ENCODE measurements at places on chromosomes 16 and 17.

DNA sequence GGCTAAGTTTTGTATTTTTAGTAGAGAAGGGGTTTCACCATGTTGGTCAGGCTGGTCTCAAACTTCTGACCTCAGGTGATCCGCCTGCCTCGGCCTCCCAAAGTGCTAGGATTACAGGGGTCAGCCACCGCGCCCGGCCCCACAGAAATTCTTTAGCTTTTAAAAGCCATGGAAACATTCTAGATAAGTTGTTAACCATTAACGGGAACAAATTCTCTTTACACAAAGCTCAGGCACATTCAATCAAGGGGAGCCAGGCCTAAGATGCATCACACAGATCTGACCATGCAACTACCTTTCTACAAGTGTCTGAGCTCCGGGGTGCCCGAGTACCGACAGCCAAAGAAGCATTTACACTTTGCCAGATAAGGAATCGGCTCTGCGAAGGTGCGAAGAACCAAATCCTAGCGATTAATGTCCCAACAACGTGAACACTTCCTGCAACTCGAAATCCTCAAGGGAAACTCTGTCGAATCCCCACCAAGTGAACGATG lies 1.0 kb downstream of the EMC8 start:
- H3K27ac ChIP-seq, result no peak overlapping the region
- no peaks in the 10 kb centered on the region for H3K36me3 ChIP-seq
- H3K4me3 ChIP-seq, result peak overlapping the region; percentile 68
- no peaks in the 10 kb centered on the region for H3K27me3 ChIP-seq
- no peaks in the 10 kb centered on the region for H3K4me1 ChIP-seq

DNA sequence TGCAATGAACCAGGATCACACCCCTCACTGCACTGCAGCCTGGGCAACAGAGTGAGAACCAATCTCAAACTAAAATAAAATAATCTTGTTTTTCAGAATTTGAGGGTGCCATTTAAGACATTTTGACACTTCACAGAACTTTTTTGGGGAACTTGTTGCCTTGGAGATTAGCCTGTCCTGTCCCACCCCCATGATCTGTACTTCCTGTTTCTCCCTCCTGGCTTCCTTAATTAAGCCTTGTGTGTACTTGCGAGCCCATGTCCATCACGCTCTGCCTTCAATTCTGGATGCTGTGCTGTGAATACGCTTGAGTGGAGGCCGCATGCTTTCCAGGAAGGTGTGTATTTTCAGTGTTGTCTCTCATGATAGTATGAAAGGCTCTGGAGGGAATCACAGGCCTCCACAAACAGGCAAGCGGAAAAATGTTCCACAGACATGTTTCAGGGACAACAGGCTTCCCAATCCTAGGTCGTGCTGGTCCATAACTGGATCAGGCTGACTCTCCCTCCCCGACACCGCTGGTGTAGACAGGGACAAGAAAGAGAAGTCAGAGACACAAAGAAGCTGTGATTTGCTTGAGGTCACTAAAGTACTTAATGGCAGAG lies 56.9 kb downstream of the NOS2 start:
- DNase-seq, result no peak
- H3K36me3 ChIP-seq, result no peaks in the 10 kb centered on the region
- H3K27me3 ChIP-seq, result no peaks in the 10 kb centered on the region
- no peak overlapping the region for H3K4me3 ChIP-seq
- H3K27ac ChIP-seq, result no peak overlapping the region

- H3K4me1 ChIP-seq, result peaks cover 2% of the 10 kb centered on the region
- DNase-seq, result no peak
- H3K27me3 ChIP-seq, result no peaks in the 10 kb centered on the region
- H3K4me3 ChIP-seq, result no peak overlapping the region
- no peak overlapping the region for H3K27ac ChIP-seq
Observed at GRCh38 chr17:76704805-76705204, 6.0 kb downstream of the MXRA7 start.

- H3K36me3 ChIP-seq, result no peaks in the 10 kb centered on the region
- H3K27ac ChIP-seq, result peak overlapping the region; percentile 98
- no peak overlapping the region for H3K4me3 ChIP-seq
- peak; percentile 79 for DNase-seq
- no peaks in the 10 kb centered on the region for H3K27me3 ChIP-seq
- peaks cover 6% of the 10 kb centered on the region for H3K4me1 ChIP-seq
Observed at GRCh38 chr16:23132775-23133463, 16.3 kb downstream of the USP31 start.

DNA sequence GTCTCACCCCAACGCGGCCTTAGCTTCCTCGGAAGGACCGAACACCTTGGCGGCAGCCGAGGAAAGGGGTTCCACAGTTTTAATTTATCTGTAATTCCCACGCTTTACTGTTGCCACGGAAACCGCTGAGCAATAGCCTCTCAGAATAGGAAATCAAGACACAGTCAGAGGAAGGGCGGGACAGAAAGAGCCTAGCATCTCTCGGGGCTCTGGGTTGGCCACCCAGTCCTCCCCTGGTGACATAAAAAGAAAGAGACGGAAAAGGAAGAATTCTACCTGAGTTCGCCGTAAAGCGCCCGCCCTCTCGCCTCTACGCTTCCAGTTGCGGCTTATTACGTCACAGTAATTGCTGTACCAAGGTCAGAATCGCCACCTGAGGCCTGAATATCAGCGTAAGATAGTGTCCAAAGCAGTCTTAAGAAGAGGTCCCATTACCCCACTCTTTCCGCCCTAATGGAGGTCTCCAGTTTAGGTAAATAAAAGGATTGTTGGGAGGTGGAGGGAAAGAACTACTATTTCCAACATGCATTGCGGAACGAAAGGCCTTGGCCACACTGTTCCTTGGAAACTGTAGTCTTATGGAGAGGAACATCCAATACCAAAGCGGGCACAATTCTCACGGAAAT lies 761 bp upstream of the NBR1 start:
- H3K4me3 ChIP-seq, result peak overlapping the region; percentile 85
- H3K36me3 ChIP-seq, result no peaks in the 10 kb centered on the region
- peak overlapping the region; percentile 97 for H3K27ac ChIP-seq
- DNase-seq, result peak; percentile 94

DNA sequence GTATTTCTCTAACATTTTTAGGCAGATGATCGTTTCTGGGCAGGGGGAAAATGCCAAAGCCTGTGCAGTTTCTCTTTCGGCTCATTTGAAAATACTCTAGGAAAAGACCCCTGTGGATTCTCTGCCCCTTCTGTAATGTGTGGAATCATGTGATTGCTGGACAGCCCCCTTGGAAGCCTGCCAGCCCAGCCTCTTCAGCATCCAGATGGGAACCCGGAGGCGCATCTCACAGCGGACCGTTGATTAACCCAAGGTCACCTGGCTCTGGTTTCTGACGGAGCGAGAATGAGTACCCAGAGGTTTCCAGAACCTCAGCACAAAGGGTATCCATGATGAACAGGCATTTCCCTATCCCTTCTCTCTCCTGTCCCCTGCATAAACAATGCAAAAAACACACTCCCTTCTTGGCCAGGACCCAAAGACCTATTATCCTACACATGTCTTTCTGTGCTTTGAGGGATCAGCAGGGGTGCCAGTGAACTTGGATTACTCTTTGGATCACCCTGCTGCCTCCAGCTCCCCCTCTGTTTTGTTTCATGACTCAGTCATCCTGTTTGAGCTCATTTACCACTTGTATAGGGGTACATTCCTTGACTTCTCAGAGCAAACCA lies 957.1 kb upstream of the RBFOX1 start:
- H3K4me1 ChIP-seq, result no peaks in the 10 kb centered on the region
- DNase-seq, result no peak
- H3K27me3 ChIP-seq, result no peaks in the 10 kb centered on the region
- no peak overlapping the region for H3K27ac ChIP-seq
- H3K36me3 ChIP-seq, result no peaks in the 10 kb centered on the region

- H3K36me3 ChIP-seq, result no peaks in the 10 kb centered on the region
- no peaks in the 10 kb centered on the region for H3K27me3 ChIP-seq
- H3K4me1 ChIP-seq, result no peaks in the 10 kb centered on the region
- no peak overlapping the region for H3K27ac ChIP-seq
- peak; percentile 42 for DNase-seq
- H3K4me3 ChIP-seq, result no peak overlapping the region
Observed at GRCh38 chr17:60135951-60136666, 13.7 kb upstream of the CA4 start.

- H3K4me1 ChIP-seq, result no peaks in the 10 kb centered on the region
- H3K4me3 ChIP-seq, result no peak overlapping the region
- peak; percentile 30 for DNase-seq
- no peaks in the 10 kb centered on the region for H3K27me3 ChIP-seq
- H3K36me3 ChIP-seq, result no peaks in the 10 kb centered on the region
- no peak overlapping the region for H3K27ac ChIP-seq
Observed at GRCh38 chr16:56350491-56351405, 74.6 kb downstream of the AMFR start.

DNA sequence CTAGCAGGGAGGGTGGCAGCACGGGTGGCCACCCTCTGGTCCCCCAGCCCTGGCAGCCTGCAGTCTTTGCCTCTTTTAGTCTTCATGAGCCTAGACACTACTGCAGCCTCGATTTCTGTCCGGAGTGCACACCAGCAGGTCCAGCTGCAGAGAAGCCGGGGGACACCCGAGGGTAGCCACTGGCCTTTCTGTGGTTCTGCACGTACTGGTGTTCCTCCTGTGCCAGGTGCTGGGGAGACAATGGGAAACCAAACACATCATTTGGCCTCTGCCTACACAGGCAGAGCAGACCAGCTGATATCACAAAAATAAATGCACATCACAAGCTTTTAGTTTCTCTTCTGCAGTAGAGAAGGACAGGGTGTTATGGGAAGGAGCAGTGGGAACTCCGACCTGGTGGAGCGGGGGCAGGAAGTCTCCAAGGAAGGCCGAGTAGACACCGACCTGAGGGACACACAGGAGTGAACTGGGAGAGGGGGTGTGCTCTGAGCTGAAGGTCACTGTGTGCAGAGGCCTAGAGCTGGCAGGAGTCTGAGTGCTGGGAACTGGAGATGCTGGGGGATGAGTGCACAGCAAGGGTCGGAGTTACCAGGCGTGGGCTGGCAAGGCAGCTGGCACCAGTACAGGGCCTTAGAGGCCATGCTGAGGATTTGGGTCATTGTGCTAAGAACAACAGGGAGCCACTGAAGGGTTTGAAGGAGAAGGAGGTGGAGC lies 23.1 kb downstream of the GPT2 start:
- H3K4me1 ChIP-seq, result no peaks in the 10 kb centered on the region
- no peaks in the 10 kb centered on the region for H3K36me3 ChIP-seq
- no peak overlapping the region for H3K4me3 ChIP-seq

DNA sequence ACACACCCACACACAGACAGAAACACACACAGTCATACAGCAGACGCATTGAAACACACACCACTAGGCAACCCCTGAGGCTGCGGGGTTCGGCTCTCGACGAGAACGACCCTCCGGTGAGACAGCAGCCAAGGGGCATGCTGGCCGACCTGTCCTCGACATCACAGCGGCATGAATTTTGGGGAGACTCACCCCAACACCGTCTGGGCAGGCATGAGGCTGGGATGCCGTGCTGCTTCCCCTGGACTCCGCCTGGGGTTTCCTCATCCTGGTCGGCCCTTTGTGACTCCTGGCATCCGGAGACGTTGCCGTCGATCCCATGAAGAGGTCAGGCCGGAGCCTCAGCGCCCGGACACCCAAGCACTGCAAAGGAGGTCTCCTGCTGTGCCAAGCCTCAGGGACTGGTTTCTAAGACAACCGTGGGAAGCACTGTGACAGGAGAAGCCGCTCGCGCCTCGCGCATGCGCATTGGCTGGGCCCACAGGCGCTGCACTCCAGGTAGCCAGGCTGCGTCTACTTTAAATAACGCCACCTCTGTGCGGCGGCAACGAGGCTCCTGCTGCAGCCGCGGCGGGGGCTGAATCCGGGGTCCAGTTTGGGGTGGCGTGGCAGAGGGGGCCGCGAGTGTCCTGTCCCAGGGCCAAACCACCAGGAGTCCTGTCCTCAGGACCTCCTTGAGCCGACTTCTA lies 13.8 kb upstream of the KCNJ18 start:
- no peaks in the 10 kb centered on the region for H3K27me3 ChIP-seq
- no peaks in the 10 kb centered on the region for H3K36me3 ChIP-seq
- no peak overlapping the region for H3K4me3 ChIP-seq
- no peaks in the 10 kb centered on the region for H3K4me1 ChIP-seq
- no peak overlapping the region for H3K27ac ChIP-seq

- no peaks in the 10 kb centered on the region for H3K27me3 ChIP-seq
- DNase-seq, result no peak
- H3K27ac ChIP-seq, result no peak overlapping the region
- no peak overlapping the region for H3K4me3 ChIP-seq
Observed at GRCh38 chr17:43444223-43445008, 39.4 kb upstream of the DHX8 start.
